ENCODE measurements at places on chromosomes 12 and 14.

DNA sequence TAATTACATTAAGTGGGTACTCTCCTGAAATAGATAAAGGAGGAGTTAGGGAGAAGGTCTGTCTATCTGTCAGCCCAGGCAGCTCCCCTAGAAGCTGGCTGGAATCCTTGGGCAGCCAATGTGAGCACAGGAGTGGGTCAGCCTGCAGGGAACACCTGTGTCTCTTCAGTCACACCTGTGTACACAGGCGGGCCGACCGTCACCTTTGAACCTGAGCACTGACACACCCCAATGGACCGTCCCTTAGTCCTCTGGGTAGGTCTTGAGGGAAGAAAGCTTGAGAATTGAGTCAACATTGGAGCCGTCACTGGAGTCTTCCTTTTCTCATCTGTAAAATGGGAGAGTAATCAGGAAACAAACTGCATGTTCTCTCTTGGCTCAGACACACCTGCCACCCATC, 9.8 kb upstream of the GSC start:
- no peak for DNase-seq

DNA sequence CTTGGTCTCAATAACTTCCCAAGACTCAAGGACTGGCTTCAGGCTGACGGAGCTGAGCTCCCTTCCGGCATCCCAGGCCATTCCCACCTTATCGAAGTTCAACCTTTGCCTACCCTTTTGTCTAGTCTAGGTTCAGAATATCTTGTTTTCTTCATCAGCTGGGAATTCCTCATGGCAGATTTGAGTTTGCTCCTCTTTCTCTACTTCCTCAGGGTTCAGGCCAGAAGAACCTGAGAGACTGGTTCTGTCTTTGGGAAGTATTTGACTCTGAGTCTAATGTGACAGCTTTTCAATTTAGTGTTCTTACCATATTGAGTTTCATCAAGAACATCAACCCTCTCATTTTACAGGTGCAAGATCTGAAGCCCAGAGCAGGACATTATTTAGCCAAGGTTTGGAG, 2.1 kb downstream of the BIN2 start:
- no peak for DNase-seq

GRCh38 chr14:75835156-75835725, 146.6 kb downstream of the TGFB3 start:
- DNase-seq, result no peak

- DNase-seq, result no peak
Measured at GRCh38 chr14:68295316-68295816, 475.8 kb downstream of the RAD51B start.

- DNase-seq, result no peak
Measured at GRCh38 chr12:88273875-88274274, 131.8 kb downstream of the TMTC3 start.

GRCh38 chr14:97726676-97727075, 929.5 kb downstream of the VRK1 start:
- no peak for DNase-seq

DNA sequence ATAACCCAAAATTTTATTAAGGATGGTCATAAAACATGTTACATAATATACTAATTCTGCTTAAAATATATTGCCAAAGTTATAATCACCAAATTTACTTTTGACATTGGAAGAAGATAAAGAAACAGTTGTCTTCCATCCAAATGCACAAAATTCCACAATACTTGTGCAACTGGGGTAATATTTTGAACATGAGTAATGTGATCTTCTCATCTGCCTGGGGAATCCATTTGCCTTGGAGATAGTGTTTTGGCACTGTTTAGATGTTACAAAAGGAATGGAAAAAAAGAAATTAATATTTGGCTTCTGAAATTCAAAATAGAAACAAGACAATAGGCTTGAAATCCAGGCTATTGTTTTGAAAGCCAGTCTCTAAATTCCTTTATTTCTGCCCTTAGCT, 9.1 kb downstream of the GPR19 start:
- no peak for DNase-seq

- no peak for DNase-seq
Measured at GRCh38 chr12:31582155-31582554, 8.8 kb downstream of the DENND5B start.

- DNase-seq, result no peak
Measured at GRCh38 chr12:28799348-28799747, 349.7 kb upstream of the FAR2 start.

DNA sequence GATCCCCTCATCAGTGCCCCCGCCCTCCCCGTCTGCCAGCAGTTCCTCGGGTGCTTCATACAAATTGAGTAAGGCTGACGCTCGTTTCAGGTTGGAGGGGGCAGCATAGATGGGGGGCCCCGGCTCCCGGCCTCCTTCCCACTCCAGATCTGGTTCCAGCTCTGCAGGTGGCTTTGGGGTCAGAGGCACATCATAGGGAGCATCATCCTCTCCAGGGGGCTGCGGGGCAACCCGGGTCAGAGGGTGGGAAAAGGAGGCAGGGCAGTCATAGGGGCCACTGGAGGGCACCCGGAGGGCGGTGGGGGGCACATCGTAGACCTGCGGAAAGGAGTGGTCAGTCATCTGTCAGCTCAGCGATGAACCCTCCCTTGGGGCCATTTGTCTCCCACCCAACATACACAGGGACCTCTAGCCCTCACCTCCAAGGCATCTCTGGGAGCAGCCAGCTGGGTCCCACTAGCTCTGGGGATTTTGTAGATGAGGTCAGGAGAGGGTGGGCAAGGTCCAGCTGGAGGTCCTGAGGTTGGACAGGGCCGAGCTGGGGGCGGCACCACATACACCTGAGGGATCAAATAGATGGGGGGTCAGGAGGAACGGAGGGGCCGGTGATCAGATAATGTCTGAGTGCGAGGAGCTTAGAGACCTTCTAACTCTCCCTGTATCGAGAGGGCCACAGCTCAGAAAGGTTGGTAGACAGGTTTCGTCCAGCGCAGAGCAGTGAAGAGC, 5.1 kb downstream of the EFS start:
- no peak for DNase-seq

DNA sequence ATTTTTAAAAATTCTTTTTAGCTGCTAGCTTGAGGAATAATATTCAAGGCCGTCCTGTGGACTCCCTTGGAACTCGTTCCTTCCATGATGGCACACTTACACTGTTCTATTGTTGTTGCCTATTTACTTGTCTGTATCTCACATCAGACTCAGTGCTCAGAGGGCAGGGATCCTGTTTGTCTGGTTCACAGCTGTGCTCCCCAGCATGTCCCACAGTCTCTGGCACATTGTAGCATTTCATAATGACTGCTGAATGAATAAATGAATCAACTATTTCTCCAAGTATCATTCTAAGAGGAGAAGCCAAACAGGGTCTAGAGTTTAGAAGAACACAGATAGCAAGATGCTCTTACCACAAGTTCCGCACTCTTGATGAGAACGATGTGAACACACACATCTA, 48.0 kb downstream of the NTN4 start:
- no peak for DNase-seq

- DNase-seq, result no peak
Measured at GRCh38 chr12:81692008-81692407, 67.1 kb downstream of the PPFIA2 start.

DNA sequence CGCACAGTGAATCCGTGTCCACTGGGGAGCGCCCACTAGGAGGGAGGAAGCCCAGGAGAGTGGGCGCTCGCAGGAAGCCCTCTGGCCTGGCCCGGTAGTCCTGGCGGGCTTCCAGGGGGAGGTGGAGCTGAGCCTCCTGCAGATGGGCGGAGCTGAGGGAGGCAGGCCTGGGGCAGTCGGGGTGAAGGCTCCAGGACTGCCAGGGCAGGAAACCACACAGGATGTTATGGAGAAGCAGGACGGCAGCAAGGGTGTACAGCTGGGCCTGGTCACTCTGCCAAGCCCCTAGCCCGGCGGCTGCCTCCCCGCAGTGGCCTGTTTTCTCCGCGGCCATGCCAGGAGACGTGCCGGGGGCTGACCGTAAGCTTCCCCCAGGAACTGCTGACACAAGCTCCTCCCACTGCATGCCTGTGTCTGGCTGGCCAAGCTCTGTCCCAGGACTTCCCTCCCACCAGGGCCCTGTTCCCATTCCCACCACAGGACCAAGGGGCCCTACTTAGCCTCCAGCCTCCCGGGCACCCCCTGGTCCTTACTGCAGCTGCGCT, 143.4 kb upstream of the C14orf180 start:
- DNase-seq, result no peak

DNA sequence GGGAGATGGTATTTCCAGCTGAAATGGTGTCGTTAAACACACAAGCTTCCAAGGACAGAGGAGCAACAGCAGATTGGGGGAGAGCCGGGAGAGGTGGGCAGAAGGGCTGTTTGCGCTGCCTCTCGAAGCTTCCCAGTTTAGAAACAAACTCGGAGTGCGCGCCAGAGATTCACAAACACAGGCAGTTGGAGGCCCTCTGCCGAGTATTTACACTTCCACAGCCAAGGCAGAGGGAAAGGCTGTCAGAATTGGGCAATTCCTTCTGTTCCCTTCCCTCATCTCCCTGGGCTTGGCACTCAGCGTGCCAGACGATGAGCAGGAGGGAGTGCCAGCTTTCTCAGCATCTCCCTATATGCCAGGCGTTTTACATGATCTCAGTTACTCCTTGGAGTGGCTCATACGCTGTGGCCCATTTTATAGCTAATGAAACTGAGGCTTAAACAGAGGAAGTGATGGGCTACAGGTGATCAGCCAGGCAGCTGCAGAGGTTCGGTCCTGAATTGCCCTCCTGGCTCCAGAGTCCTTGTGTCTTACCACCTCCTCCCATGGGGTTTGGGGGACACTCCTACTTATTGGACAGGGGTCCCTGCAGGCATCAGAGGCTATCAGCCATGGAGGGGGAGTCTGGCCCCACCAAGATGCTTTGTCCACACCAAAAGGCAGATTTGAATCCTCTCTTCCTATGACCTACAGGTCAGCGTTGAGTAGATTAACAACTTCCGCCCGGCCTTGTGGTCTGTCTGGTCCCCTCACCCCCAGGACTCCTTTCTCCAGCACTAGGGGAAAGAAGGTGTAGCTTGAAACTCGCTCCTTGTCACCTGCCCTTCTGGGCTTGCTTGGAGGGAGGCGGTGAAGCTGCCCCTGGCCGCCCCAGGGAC, 3.1 kb downstream of the FAM222A start:
- no peak for DNase-seq

GRCh38 chr14:67464377-67464776, 24.1 kb downstream of the TMEM229B start:
- peak; percentile 66 for DNase-seq

DNA sequence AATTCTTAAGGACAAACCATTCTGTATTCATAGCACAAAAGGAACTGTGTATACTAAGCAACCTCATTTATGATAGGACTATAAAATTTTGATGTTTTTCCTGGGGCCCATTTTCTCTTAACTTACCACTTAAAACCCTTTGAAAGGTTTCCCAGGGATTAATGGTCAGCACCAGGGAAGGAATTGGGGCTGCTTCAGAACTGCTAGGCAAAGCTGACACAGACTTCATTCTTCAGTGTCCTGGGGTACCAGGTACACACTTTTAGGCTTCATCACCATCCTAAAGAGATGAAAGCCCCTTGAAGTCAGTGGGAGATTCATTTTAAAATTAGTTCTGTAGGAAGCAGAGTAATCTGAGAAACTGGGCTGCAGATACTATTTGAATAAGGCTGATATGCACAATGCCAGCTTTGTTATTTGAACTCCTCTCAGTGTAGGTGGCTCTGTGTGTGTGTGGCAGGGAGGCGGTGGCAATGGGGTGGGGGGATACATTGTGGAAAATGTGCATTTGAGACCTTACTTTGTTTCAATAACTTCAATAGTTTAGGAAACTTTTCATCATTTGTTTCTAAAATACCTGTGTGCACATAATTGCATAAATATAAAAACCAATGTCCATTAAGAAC, 329.3 kb upstream of the DCN start:
- no peak for DNase-seq

DNA sequence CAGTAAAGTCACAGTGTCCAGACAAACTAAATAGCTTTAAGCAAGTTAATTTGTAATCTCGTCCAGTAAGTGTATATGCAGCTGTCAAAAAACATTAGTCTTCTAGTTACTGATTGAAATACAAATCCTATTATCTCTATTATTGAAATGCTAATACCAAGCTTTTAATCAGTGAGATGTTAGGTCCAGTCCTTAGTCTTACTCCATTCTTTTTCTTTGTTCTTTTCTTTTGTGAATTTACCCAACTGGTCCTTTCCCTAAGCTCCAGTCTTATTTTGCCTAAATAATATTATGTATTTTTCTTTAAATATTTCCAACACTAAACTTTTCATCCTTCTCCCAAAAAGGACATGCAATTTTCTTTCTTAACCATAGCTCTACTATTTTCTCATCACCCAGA, 57.2 kb downstream of the TSPAN19 start:
- no peak for DNase-seq

DNA sequence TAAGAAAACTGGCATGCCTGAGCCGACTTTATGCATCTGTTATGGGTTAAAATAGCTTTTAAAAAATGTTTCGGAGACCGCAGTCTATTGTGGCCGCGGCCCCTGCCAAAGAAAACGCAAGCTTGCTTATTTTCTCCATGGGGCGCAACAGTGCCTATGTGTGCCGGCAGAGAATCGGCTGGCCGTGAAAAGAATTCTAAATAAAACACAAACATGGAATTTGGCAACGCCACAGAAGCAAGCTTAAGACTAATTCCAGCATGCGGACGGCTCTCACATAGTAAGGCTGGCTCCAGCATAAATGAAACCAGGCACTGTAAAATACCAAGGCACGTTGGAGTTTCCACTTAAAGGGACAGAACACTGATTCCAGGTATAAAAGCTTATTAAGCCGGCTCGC, 56.7 kb downstream of the BCL11B start:
- DNase-seq, result no peak

DNA sequence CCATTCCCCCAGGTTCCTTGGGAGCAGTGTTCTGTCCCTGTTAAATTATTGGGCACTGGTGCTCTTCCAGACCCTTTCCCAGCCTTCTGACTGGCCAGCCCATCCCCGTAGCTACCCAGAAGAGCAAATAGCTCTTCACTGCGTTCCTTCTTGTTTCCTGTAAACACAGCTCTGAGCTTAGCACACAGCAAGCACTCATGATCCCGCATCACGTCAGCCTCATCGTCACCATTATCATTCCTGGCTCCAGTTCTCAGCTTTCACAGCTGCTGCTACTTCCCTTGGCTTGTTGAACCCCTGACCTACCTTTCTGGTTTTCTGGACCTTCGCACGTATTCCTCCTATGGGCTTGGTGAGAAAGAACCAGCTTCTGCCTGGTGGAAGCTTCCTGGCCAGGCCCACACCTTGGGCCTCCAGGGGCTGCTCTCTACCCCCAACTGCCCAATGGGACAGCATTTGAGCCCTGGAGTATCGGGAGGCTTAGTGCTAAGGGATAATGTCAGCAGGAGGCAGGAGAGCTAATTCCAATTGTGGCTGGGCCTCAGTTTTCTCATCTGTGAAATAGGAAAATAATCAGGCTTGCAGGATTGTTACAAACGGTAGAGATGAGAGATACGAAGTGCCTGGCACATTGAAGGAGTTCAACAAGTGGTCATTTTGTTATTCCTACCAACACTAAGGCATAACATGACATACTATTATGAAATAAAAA, 22.6 kb upstream of the PAPOLA start:
- no peak for DNase-seq

DNA sequence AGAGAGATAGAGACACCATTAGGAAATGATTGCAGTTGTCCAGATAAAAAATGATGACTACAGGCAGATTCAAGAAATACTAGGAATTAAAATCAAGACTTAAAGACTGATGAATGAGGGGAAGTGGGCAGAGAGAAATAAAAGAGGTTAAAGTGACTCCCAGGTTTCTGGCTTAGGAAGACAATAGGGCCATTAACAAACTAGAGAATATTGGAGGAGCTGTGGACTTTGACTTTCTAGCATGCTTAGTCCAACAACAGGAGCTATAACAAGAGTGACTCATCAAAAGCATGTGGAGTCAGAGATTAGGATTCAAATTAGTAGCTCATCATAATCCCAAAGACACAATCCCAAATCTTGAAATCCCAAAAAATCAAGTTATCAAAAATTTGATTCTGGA, 101.5 kb downstream of the BMP4 start:
- DNase-seq, result no peak

- no peak for DNase-seq
Measured at GRCh38 chr14:33732175-33732574, 218.7 kb downstream of the EGLN3 start.
